Right atrium auricular region (tissue), 2 donors: ENCODE measurements at places on chromosomes 12 and 14. TPM values are rescaled to one million over a fixed set of nuclear protein-coding genes. Genes with fewer than 3 reads are reported as not detected.

DNA sequence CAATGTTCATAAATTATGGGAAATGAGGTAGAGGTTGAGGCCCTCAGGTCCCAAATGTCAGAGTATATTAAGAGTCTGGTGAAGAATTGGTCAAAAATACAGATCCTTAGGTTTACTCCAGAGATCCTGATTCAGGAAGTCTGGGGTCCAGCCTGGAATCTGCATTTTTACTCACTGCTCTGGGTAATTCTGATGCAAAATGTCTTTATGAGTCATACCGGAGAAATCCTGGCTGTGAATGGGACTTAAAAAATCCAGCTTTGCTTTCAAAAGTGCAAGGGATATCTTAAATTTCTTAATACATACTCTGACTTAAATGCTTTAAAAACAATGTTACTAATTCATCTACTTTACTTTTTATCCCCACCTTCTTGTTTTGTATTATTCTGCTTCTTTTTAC, 74.5 kb downstream of the FERMT2 start:
- no peak for DNase-seq
- peaks cover 83% of the 10 kb centered on the region for H3K36me3 ChIP-seq
- H3K4me1 ChIP-seq, result peaks cover 33% of the 10 kb centered on the region
- no peak overlapping the region for H3K4me3 ChIP-seq
- H3K27me3 ChIP-seq, result no peaks in the 10 kb centered on the region
- H3K27ac ChIP-seq, result no peak overlapping the region

DNA sequence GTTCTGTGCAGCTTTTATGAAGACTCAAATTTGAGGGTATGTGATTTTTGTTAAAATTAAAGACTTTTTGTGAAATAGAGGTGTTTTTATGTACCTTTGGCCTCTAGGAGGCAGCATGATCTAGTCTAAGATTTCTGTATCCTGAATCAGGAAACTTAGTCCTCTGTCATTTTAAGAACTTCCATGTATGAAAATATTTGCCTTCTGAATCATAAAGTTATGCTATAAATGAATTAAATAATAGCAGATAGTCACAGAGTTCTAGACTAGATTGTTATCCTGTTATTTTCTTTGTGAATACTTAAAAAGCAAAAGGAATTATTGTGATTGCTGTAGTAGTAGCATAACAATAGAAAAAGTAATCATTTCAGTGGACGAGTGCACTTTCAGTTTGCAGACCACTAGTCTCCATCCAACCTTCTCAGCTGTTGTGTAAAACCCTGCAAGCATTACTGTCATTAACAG, 56.3 kb downstream of the FGD4 start:
- H3K4me3 ChIP-seq, result peak overlapping the region; percentile 32
- no peaks in the 10 kb centered on the region for H3K4me1 ChIP-seq
- H3K27ac ChIP-seq, result peak overlapping the region; percentile 40
- H3K27me3 ChIP-seq, result no peaks in the 10 kb centered on the region
- DNase-seq, result no peak
- no peaks in the 10 kb centered on the region for H3K36me3 ChIP-seq

NANOG gene
- not detected for total RNA-seq

SIRT4 gene
- total RNA-seq, result 3.1 TPM

GRCh38 chr12:61546296-61546695, 713.9 kb upstream of the USP15 start:
- no peaks in the 10 kb centered on the region for H3K4me1 ChIP-seq
- no peak overlapping the region for H3K4me3 ChIP-seq
- H3K36me3 ChIP-seq, result no peaks in the 10 kb centered on the region
- no peak overlapping the region for H3K27ac ChIP-seq
- no peaks in the 10 kb centered on the region for H3K27me3 ChIP-seq
- DNase-seq, result no peak

MUCL1 gene
- not detected for total RNA-seq

DNA sequence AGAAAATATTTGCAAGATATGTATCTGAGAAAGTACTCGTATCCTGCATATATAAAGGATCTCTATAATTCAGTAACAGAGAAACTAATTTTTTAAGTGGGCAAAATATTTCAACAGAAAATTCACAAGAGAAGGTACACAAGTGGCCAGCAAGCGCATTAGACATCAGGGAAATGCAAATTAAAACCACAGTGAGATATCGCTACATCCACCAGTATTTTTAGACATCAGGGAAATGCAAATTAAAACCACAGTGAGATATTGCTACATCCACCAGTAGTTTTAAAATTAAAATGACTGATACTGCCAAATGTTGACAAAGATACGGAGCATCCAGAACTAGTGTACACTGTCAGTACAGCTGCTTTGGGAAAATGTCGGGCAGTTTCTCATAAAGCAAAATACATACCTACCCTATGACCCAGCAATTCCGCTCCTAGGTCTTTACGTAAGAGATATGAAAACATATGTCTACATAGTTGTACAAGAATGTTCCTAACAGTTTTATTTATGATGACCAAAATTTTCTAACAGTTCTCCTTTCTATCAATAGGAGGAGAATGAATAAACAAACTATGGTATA, 2.8 kb upstream of the KCNK13 start:
- H3K27ac ChIP-seq, result no peak overlapping the region
- H3K27me3 ChIP-seq, result peaks cover 17% of the 10 kb centered on the region
- DNase-seq, result no peak
- H3K36me3 ChIP-seq, result no peaks in the 10 kb centered on the region

SOX5 gene
- total RNA-seq, result 3.9 TPM

- H3K27ac ChIP-seq, result peak overlapping the region; percentile 36
- H3K36me3 ChIP-seq, result no peaks in the 10 kb centered on the region
- no peak for DNase-seq
- no peaks in the 10 kb centered on the region for H3K27me3 ChIP-seq
- H3K4me1 ChIP-seq, result no peaks in the 10 kb centered on the region
- H3K4me3 ChIP-seq, result no peak overlapping the region
Observed at GRCh38 chr14:31968956-31969698, 108.0 kb upstream of the ARHGAP5 start.

GPR132 gene
- total RNA-seq, result 0.67 TPM

DNA sequence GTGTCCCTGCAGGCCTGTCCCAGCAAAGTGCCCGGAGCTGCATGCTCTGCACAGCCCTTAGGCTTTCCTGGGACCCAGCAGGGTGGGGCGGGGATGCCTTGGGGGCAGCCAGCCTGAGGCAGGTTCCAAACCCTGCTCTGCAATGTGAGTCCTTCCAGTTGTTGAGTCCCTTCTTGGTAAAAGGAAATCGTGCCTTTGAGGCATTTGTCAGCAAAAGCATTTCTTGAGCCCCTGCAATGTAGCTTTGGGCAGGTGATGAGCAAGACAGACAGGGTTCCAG, 38.1 kb upstream of the TRAF3 start:
- H3K36me3 ChIP-seq, result no peaks in the 10 kb centered on the region
- H3K4me1 ChIP-seq, result no peaks in the 10 kb centered on the region
- no peak overlapping the region for H3K4me3 ChIP-seq
- no peak overlapping the region for H3K27ac ChIP-seq
